ENCODE measurements at places on chromosomes 11 and 22.

GRCh38 chr22:36197514-36198146 lies 4.0 kb downstream of the APOL4 start:
- DNase-seq = no peak

GRCh38 chr22:23495614-23496444 lies 84.3 kb downstream of the IGLL1 start:
- DNase-seq = no peak

- DNase-seq = no peak
Measured at GRCh38 chr11:75950141-75950540, 135.1 kb downstream of the UVRAG start.

DNA sequence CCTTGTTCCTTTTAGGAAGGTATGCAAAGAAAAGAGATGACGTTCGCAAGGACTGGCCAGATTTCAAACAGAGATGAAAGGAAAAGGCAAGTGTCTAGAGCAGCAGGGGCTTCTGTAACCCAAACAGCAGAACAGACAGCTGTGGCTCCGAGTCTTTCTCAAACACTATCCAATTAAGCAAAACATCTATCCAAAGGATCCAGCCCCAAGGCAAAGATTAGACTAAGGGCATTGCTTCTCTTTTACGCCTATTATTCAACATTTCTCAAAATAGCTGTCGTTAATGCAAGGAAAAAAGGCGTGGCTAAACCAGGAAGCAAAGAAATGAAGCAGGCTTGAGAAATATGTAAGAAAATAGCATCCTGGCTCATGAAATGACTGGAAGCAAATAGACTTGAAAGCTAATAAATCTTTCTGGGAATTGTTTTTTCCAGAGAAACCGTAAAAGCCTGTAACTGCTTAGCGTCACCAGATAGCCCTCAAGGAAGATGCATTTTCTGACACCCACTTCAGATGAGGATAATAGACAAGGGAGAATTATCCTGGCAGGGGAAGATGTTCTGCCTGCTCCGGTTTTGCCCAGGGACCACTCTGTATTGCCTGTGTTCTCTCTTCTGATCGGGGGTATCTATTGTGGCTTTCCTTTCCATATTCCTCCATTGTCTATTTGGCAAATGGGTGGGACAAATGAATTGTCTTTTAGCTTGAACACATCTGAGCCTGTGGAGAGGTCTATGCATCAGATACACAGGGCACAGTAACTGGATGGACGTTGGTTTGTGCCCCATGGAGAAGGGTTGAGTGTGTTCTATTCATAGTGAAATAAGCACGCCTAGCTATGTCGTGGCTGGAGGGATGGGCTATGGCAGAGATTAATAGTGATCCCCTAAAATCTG lies 20.2 kb downstream of the C11orf96 start:
- no peak for DNase-seq

DNA sequence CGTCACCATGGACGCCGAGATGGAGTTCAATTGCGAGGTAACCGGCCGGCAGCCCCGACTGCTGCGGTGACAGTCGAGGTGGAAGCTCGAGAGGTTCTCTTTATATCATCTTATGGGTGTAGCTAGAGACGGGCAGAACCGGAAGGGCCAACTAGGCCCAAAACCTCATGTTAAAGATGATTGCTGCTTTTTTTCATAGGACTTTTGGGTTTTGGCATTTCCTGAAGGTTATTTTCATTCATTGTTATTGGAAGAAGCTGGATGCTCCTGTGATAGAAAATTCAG lies 585 bp downstream of the NF2 start:
- peak; percentile 30 for DNase-seq

DNA sequence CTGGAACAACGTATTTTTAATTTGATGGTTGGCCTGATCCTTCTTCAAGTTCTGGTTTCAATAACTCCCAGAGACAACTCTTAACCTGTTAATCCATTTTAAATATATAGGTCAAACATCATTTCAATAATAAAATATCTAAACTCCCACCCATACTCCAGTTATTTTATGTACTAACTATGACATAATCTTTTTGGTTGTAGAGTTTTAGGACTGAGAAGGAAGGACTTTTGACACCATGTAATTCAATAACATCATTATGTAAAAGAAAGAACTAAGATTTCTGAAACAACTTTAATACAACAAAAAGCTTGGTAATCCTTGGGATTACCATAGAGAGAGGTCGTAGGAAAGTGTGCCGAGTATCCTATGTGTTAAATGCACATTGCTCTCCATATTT lies 31.5 kb downstream of the VSIG10L2 start:
- no peak for DNase-seq

- no peak for DNase-seq
Measured at GRCh38 chr11:16099343-16099900, 256.9 kb downstream of the SOX6 start.

DNA sequence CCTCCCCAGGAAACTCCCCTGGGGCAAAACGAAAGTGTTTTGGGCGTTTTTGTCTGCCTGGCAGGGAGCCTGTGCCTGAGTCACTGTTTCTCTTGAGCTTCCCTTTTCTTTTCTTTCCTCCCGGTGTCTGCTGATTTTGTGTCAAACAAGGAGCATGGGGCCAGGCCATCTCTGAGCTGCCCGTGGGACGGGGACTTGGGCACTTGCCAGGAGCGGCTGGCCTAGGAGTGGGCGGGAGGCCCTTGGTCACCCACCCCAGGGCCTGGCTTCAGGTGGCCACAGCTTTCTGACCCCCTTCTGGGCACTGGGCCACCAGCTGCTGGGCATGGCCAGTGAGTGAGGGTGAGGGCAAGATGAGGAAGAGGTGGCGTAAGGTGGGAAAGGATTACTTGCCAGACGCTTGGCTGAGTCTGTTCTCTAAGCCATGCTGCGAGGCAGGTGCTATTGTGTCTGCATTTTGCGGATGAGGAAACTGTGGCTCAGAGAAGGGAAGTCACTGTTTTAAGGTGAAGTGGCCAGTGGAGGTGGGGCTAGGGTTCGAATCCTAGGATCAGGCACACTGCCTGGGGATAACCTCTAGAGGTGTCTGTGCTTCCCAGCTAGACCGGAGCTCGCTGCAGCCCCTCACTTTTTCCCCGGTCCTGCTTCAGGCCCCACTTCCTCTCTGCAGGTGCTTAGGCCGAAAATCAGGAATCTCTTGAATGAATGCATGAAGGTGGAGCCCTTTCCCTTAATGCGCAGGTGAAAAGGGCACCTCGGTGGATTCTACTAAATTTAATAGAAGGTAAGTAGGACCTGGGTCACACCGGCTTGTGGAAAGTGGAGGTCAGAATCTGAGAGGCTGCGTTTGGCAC lies 7.8 kb upstream of the NFAM1 start:
- DNase-seq = no peak

DNA sequence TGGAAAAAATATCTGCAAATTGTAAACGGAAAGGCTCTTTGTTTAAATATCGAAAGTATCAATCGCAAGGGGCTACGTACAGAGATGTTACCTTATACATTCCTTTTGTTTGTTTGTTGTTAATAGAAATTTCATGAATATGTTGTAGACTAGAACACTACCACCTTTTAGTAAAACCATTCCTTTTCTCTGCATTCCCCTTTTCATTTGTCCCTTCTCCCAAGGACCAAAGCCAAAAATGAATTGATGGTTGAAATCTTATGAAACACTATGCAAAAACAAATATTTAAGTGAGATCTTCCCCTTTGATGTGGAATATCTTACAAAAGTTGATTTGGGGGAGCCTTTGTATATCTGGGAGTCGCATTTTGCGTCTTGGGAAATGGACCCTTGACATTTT lies 2.1 kb downstream of the SLC17A6 start:
- no peak for DNase-seq
